Activated CD4-positive, alpha-beta T cell treated with anti-CD3 and anti-CD28 coated beads, Interleukin-2, amount 50 U/mL, for 1 hour (primary cell): ENCODE measurements at places on chromosomes 12 and 14.

DNA sequence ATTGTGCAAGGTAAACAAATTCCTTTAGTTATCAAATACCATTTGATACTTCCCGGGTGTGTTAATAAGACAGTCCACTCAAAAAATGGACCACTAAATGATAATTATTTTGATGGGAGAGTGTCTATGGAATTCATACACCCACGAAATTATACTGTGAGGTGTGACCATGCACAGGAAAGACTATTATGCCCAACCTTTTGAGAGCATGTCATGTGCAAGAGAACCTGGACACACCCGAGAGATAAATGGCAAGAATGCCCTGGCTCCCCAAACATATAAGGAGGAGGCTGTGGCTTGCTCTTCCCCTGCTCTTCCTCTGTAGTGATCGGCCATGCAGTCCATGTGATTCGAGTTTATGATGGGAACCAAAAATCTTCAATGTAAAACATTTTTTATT is 119.5 kb upstream of the BCL2L14 start:
- no peak for DNase-seq

DNA sequence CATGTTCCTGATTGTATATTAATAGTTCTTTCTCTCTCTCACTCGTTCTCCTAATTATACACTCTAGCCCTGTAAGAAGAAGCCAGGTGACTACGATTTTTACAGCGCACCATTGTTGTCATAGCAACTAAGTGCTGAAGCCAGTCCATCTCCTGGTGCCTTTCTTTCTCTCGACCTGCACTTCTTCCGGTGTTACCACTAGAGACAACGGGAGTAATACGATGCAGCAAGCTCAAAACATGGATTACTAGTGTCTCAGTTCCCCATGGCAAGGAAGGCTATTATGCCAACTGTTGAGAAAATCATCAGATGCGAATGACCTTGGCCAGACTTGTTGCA is 40.8 kb upstream of the DCD start:
- no peak for DNase-seq

DNA sequence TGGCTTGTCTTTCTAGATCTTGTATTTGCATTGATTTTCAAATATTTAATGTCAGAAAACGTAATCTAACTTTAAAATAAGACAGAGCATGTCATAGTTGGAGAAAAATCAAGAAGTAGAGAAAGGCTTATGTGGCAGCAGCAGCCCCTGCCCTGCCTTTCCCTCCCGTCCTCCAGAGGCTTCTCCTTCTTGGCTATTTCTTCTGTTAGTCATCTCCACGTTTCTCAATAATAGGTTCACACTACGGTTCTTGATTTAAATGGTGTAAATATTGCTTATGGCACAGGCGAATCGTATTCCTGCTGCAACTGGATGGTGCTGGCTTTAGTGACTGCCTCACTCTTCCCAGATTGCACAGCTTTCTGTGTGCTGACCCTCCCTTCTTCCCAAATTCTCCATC is 42.8 kb downstream of the SLC8B1 start:
- DNase-seq: no peak

GRCh38 chr12:114407842-114408411 is 2.0 kb upstream of the TBX5 start:
- no peak for DNase-seq

- DNase-seq: no peak
These were observed 597 bp downstream of the MLF2 start for GRCh38 chr12:6752167-6752920.

GRCh38 chr14:68210729-68211299 is 391.2 kb downstream of the RAD51B start:
- peak; percentile 7 for DNase-seq

DNA sequence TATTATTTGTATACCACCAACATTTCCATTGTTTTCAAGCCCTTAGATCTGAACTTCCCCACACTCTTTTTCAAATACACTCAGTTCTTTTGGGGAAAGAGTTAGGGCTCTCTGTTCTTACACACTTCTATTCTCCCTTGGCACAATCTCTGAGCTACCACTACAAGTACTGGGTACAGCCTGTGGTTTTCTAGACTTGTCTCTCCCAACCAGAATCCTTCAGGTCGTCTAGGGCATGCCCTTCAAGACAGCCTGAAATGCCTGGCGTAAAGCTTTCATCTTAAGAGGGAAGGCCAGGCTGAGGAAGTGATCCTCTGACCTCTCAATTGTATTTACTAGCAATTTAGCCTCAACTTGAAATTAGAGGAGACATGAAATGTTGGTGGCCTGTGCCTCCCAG is 1442.0 kb downstream of the AACS start:
- DNase-seq: no peak

GRCh38 chr12:7160183-7160582 is 29.3 kb upstream of the PEX5 start:
- DNase-seq: no peak

- no peak for DNase-seq
These were observed 126.1 kb upstream of the FUT8 start for GRCh38 chr14:65286443-65286842.

DNA sequence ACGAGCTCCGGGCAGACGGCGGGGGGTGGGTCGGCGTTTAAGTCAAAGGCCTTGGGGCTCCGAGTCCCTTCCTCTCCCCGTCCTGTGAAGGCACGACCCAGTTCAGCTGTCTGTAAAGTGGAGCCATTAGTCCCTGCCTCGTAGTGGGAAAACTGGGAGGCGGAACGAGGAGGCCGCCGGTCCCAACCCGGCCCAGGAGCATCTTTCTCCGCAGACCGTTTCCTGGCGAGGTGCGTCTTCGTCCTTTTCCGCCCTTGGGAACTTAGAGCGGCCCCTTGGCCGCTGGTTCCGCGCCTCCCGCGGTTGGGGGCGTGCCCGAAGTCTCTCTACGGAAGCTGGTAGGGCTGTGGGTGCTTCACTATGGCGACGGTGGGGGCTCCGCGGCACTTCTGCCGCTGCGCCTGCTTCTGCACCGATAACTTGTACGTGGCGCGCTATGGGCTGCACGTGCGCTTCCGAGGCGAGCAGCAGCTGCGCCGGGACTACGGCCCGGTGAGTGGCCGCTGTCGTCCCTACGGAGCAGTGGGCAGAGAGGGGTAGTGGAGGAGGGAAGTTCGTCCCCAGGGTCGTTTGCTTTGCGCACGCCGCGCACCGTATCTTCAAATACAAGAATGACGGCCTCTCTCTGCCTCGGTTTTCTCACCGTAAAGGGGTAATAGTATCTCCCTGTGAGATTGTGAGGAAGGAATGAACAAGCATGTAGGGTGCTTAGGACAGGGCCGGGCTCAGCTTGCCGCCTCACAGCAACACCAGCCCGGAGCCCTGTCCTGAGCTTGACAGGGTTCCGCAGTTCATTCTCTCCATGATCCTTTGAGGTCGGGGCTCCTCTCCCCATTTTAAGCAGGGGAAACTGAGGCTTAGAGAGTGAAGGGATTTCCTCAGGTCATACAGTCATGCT is at the start of gene OGFOD2:
Gene OGFOD2, plus strand, starts transcription at position 353 of the 898 bp plus-strand sequence. Its CDS starts 8 bp downstream, at position 361.
- peak; percentile 91 for DNase-seq

DNA sequence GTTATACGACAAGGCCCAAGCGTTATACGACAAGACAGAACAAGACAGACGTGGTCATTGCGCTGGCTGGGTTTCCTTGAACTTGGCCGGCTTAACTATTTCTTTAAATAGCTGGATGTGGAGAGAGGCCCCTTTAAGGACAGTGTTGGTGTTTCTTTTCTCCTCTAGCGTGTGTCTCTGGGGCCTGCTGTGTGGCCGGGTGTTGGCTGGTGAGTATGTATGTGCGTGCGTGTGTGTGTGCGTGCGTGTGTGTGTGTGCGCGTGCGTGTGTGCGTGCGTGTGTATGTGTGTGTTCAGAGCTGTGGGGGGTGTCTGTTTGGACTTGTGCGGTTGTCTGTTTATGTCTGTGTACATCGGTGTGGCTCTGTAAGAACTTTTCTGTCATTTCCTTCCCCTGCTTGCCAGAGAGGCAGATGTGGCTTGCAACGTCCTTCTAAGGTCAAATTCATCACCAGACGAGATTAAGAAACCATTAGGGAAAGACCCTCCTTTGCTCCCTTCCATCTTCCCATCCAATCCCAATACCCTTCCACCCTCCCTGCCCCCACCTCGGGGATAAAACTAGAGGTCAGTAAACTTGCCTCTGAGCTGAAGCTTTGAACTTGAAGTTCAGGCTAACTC is 78.6 kb upstream of the TBX3 start:
- DNase-seq: no peak

GRCh38 chr12:40158592-40159111 is 52.8 kb upstream of the SLC2A13 start:
- no peak for DNase-seq

- no peak for DNase-seq
These were observed 14.8 kb upstream of the BLTP3B start for GRCh38 chr12:100157427-100157821.

DNA sequence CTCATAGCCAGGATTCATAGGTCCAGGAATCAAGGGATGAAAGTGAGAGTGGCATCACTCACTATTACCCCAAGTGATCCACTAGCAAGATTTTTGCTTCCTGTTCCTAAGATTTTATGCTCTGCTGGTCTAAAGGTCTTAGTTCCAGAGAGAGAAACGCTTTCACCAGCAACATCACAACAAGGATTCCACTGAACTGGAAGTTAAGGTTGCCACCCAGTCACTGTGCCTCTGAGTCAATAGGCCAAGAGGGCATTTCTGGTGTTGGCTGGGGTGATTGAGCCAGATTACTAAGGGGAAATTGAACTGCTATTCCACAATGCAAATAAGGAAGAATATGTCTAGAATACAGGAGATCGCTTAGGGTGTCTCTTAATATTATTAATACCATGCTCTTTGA is 142.5 kb upstream of the ARID2 start:
- DNase-seq: no peak

DNA sequence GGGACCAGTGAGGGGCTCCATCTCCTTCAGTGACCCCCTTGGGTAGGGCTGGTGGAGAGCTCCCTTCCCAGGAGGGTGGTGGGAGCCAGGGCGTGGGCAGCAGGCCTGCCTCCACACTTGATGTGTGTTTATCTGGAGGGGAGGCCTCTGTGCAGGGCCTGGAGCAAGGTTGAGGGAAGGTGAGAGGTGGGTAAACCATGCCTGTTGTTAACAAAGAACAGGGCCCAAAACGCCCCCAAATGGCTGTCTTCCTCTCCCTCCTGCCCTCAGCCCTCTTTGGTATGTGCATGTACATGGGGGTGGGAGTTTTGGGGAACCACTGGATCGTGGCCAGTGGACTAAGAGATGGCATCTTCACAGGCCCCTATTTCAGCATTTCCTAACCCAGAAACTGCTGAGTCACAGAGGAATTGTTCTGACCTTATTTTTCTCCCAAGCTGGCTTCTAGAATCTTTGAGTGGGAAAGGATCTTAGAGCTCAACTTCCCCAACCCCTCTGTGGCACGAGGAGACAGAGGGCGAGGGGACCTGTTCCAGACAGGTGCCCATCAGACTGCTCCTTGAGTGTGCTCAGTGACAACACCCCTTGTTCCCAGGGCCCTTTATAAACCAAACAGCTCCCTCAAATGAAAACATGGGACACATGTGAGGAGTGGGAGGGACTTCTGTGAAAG is 3.6 kb downstream of the SLC48A1 start:
- no peak for DNase-seq

DNA sequence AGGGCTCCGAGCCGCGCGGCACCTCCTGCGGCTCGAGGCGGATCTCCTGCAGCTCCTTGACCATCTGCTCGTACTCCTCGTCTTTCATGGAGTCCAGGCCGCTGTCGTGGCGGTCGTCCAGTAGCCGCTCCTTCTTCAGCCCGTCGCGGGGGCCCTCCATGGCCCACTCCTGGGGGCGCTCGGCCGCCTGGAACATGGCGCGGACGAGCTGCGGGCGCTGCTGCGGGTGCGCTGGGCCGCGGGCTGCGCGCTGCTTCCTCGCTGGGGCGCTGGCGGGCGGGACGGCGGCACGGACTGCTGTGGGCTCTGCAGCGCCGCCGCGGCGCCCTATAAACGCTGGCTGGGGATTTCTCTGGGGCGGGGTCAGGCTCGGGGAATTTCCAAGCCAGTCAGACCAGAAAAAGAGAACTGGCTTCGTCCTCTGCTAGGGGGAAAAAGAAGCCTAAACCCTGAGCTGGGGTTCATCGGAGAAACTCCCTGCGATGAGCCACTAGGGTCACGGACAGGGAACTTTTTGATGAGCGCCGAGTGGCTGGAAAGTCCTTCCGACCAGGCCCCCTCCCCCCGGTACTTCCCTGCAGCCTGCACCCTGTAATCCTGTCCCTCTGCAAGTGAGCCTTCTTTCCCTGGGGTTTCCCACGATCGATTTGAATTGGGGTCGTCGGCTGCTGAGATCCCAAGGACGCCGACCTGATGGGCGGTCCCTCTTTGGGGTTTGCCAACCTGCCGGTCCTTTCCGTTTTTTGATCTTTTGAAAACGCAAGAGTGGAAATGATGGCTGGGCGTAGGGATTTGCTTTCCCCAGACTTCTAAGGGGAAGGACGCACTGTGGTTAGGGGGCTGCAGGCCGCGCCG is at the start of gene NFKBIA:
Gene NFKBIA, minus strand, starts transcription at position 301 of the 855 bp plus-strand sequence. Its CDS starts 105 bp downstream, at position 196.
- DNase-seq: peak; percentile 95

- no peak for DNase-seq
These were observed 34.1 kb downstream of the PLEKHG3 start for GRCh38 chr14:64738281-64738804.

DNA sequence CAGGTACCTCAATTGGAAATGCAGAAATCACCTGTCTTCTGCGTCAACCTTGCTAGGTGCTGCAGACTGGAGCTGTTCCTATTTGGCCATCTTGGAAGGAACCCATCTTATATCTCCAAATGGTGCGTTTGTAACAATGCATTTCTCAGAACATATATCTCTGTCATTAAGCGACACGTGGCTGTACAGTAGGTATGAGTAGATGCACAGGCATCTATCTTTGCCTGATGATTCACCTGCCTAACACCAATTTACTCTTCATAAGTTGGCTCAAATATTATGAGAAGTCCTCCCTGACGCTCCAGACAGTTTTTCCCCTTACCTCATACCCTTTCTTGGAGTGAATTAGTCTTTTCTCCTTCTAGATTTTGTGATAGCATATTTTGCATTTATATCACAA is 44.2 kb downstream of the GPR137C start:
- DNase-seq: no peak

DNA sequence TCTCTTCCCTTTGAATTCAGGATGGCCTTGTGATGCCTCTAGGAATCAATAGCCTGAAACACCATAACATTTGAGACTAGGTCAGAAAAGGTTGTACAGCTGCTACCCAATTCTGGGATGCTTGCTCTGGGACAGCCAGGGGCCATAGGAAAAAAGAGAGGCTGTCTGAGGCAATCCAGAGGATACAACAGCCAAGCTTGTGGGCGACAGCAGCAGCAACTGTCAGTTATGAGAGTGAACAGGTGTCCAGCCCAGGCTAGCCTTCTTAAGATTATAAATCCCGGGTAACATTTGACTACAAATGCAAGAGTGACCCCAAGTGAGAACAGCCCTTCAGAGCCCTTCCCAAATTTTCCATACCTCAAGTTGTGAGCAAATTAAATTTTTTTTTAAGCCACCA is 11.1 kb downstream of the DCN start:
- no peak for DNase-seq

GRCh38 chr14:24145690-24146452 is 539 bp downstream of the PSME2 start:
- DNase-seq: no peak

DNA sequence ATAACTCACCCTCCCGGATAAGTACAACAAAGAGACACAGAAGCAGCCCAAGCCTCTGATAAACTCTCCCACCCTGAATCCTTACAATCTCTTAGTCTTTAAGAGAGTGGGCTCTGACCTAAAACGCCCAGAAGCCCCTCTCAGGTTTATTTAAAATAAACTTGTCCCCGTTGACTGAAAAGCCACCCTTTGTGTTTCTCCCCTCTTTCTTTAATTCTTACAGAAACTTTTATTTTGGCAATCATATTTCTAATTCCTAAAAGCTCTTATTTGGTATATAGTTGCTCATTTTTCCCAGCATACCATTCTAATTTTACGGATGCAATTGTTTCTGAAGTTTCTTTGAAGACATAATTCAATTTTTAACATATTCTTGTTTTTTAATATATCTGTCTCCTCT is 222.1 kb upstream of the PLXNC1 start:
- DNase-seq: no peak

GRCh38 chr12:42758806-42759205 is 169.3 kb upstream of the PRICKLE1 start:
- no peak for DNase-seq
